Naive B cell (primary cell): ENCODE measurements at places on chromosomes 2 and 18.

GRCh38 chr2:1618974-1619373, 125.3 kb downstream of the PXDN start:
- DNase-seq, result no peak
- peaks cover 8% of the 10 kb centered on the region for H3K27me3 ChIP-seq
- H3K36me3 ChIP-seq, result no peaks in the 10 kb centered on the region
- peaks cover 38% of the 10 kb centered on the region for H3K4me1 ChIP-seq
- no peak overlapping the region for H3K4me3 ChIP-seq

DNA sequence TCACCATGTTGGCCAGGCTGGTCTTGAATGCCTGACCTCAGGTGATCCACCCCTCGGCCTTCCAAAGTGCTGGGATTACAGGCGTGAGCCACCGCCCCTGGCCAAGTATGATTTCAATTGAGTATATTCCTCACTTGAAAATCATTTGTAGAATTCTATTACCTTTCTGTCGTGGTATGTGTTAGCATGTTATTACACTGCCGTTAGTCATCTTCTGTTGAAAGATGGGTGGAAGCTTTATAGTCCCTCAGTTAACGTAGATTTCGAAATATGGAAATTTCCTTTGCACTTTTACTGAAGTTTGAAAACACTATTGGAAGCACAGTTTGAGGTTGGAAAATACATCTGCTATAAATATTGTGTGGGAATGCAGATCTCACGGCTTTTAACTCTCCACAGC, 14.7 kb downstream of the NIFK start:
- H3K27me3 ChIP-seq, result no peaks in the 10 kb centered on the region
- DNase-seq, result no peak
- peaks cover 2% of the 10 kb centered on the region for H3K36me3 ChIP-seq
- H3K4me1 ChIP-seq, result peaks cover 10% of the 10 kb centered on the region
- H3K27ac ChIP-seq, result no peak overlapping the region

DNA sequence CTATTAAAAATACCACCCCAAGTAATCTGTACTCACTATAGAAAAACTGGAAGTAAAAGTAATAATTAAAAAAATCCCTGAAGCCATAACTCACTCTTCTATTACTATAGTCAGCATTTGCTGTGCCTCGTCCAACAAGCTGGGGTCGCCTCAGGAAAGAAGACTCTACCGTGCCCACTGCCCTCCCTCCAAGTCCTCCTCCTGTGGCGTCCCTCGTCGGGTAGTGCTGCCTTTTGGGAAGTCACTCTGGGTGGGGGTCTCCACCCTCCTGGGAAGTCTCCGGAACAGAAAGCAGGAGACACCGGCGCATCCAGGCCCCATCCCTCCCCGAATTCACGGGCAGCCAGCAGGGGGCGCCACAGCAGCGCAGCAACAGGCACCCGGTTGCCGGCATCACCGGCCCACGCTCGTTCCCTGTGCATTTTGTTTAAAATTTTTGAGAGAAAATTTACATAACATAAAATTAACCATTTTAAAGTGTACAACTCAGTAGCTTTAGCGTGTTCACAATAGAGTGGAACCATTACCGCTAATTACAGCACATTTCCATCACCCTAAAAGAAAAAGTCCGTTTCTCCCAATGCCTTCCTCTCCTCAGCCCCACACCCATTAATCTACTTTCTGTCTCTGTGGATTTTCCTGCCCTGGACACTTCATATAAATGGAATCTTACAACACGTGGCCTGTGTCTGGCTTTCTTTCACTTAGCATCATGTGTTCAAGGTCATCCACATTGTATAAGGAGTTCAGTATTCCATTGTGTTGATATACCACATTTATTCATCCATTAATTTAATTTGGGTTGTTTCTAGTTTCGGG, 62.2 kb downstream of the ADNP2 start:
- peaks cover 4% of the 10 kb centered on the region for H3K4me1 ChIP-seq
- no peaks in the 10 kb centered on the region for H3K36me3 ChIP-seq
- no peak for DNase-seq
- H3K27me3 ChIP-seq, result peaks cover 40% of the 10 kb centered on the region
- H3K27ac ChIP-seq, result no peak overlapping the region
- H3K4me3 ChIP-seq, result no peak overlapping the region

GRCh38 chr2:11133238-11133935, 21.9 kb upstream of the SLC66A3 start:
- peaks cover 21% of the 10 kb centered on the region for H3K27me3 ChIP-seq
- H3K4me1 ChIP-seq, result peaks cover 15% of the 10 kb centered on the region
- no peaks in the 10 kb centered on the region for H3K36me3 ChIP-seq

- H3K36me3 ChIP-seq, result no peaks in the 10 kb centered on the region
- H3K4me3 ChIP-seq, result no peak overlapping the region
- no peak for DNase-seq
- H3K27me3 ChIP-seq, result peaks cover 6% of the 10 kb centered on the region
Measured at GRCh38 chr2:41697389-41697788, 350.4 kb upstream of the PKDCC start.

- DNase-seq, result no peak
- H3K27me3 ChIP-seq, result peaks cover 14% of the 10 kb centered on the region
- H3K4me3 ChIP-seq, result no peak overlapping the region
- H3K27ac ChIP-seq, result no peak overlapping the region
- no peaks in the 10 kb centered on the region for H3K36me3 ChIP-seq
Measured at GRCh38 chr2:42513252-42513918, 19.6 kb upstream of the KCNG3 start.

DNA sequence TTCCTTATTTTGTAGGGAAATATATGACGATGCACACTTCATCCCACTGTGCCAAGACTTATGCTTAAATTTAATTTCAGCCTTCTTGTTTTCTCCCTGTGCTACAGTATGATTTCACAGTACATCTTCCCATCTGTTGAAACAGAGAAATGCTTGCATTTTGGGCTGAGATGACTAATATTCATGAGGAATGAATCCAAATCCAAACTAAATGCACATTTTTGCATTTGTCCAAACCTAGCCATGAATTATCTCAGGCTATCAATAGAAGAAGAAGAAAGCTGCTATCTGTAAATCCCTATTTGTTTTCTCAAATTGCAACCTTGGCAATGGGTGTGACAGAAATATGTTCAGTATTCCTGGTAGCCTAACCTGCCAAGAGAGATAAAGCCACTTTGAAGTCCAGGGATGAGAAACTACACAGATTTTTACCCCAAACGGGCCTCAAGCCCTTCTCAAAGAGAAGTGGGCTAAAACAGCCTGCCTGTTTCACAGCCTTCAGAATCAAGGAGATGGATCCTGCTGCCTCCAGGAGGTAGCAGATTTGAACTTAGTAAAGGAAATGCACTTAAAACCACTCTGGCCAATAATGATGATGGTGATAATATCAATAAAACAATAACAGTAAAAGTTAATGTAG, 306.9 kb upstream of the NT5C1B start:
- DNase-seq, result no peak
- no peaks in the 10 kb centered on the region for H3K36me3 ChIP-seq
- no peaks in the 10 kb centered on the region for H3K27me3 ChIP-seq
- no peak overlapping the region for H3K4me3 ChIP-seq
- H3K27ac ChIP-seq, result no peak overlapping the region
- H3K4me1 ChIP-seq, result no peaks in the 10 kb centered on the region

GRCh38 chr2:20675701-20676352, 8.9 kb downstream of the GDF7 start:
- no peaks in the 10 kb centered on the region for H3K36me3 ChIP-seq
- H3K27me3 ChIP-seq, result peaks cover 8% of the 10 kb centered on the region
- no peak for DNase-seq

DNA sequence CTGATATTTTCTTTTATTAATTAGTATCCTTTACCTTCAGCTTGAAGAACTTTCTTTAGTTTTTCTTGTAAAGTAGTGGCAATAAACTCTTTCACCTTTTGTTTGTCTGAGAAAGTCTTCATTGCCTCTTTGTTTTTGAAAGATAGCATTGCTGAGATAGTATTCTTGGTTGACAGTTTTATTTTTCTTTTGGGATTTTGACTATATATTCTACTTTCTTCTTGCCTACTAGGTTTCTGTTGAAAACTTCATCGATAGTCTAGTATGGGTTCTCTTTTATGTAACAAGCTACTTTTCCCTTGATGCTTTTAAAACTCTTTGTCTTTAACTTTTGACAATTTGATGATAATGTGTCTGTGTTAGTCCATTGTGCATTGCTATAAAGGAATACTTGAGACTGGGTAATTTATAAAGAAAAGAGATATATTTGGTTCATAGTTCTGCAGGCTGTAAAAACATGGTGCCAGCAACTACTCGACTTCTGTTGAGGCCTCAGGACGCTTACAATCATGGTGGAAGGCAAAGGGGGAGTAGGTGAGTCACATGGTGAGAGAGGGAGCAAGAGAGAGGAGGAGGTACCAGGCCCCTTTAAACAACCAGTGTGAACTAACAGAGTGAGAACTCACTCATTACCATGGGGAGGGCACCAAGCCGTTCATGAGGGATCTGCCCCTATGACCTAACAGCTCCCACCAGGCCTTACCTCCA, 12.0 kb downstream of the CCDC150 start:
- no peaks in the 10 kb centered on the region for H3K27me3 ChIP-seq
- H3K4me3 ChIP-seq, result no peak overlapping the region
- no peak for DNase-seq
- no peak overlapping the region for H3K27ac ChIP-seq
- peaks cover 54% of the 10 kb centered on the region for H3K36me3 ChIP-seq
